Right lobe of liver (tissue), 6 donors: ENCODE measurements at places on chromosomes 7 and 10. TPM values are rescaled to one million over a fixed set of nuclear protein-coding genes. Genes with fewer than 3 reads are reported as not detected.

DNA sequence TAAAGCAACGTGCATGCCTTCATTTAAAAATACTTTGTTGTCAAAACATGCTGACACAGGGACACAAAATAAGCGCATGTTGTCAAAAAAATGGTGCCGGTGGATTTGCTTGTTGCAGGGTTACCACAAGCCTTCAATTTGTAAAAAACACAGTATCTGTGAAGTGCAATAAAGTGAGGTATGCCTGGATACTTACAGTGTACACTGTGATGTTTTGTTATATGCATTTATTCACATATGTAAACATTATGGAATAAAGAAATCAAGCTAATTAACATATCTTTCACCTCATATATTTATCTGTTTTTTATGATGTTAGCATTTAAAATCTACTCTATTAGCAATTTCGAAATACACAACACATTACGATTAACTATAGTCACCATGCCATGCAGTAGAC is 202.6 kb upstream of the FZD8 start:
- H3K27ac ChIP-seq: no peak overlapping the region
- no peaks in the 10 kb centered on the region for H3K36me3 ChIP-seq
- no peak for DNase-seq
- H3K27me3 ChIP-seq: no peaks in the 10 kb centered on the region

- H3K27me3 ChIP-seq: no peaks in the 10 kb centered on the region
- DNase-seq: no peak
- no peak overlapping the region for H3K27ac ChIP-seq
- no peaks in the 10 kb centered on the region for H3K4me1 ChIP-seq
- H3K4me3 ChIP-seq: no peak overlapping the region
These were observed 110.2 kb downstream of the LARP4B start for GRCh38 chr10:821322-821721.

GRCh38 chr10:113056441-113057021 is 106.5 kb downstream of the TCF7L2 start:
- no peaks in the 10 kb centered on the region for H3K36me3 ChIP-seq
- H3K27me3 ChIP-seq: no peaks in the 10 kb centered on the region
- no peak overlapping the region for H3K27ac ChIP-seq
- no peak for DNase-seq
- no peaks in the 10 kb centered on the region for H3K4me1 ChIP-seq

GRCh38 chr10:89454561-89455347 is 40.4 kb downstream of the IFIT5 start:
- no peak for DNase-seq
- no peak overlapping the region for H3K4me3 ChIP-seq
- no peaks in the 10 kb centered on the region for H3K4me1 ChIP-seq
- no peaks in the 10 kb centered on the region for H3K36me3 ChIP-seq
- no peak overlapping the region for H3K27ac ChIP-seq

- H3K36me3 ChIP-seq: no peaks in the 10 kb centered on the region
- no peaks in the 10 kb centered on the region for H3K27me3 ChIP-seq
- no peaks in the 10 kb centered on the region for H3K4me1 ChIP-seq
- DNase-seq: no peak
- no peak overlapping the region for H3K4me3 ChIP-seq
These were observed 69.8 kb upstream of the PIK3CG start for GRCh38 chr7:106795084-106795876.

Gene CFAP70
- 2.0 TPM for total RNA-seq

Gene SNCG
- total RNA-seq: 21.2 TPM

Gene FBXL13
- total RNA-seq: not detected
